Transverse colon (tissue), 4 donors: ENCODE measurements at places on chromosomes 2 and 18. TPM values are rescaled to one million over a fixed set of nuclear protein-coding genes. Genes with fewer than 3 reads are reported as not detected.
A peak's percentile ranks its signal among the peaks of the same experiment; 100 is the strongest.

DNA sequence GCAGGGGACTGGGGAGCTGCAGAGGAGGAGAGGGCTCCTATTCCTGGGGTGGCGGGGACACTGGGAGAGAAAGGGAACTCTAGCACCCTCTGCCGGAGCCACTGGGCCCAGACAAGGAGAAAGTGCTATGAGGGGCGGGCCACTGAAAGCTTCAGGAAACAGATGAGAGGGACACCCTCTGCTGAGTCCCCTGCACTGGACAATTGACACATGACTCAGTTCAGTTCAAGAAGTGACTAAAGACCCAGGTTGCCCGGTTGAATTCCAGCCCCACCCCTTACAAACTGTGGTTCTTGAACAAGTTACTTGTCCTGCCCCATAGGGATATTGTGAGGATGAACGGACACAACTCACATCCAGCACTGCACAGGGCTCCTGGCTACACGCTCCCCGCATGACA, 5.0 kb downstream of the RUFY4 start:
- DNase-seq = peak; percentile 27

DNA sequence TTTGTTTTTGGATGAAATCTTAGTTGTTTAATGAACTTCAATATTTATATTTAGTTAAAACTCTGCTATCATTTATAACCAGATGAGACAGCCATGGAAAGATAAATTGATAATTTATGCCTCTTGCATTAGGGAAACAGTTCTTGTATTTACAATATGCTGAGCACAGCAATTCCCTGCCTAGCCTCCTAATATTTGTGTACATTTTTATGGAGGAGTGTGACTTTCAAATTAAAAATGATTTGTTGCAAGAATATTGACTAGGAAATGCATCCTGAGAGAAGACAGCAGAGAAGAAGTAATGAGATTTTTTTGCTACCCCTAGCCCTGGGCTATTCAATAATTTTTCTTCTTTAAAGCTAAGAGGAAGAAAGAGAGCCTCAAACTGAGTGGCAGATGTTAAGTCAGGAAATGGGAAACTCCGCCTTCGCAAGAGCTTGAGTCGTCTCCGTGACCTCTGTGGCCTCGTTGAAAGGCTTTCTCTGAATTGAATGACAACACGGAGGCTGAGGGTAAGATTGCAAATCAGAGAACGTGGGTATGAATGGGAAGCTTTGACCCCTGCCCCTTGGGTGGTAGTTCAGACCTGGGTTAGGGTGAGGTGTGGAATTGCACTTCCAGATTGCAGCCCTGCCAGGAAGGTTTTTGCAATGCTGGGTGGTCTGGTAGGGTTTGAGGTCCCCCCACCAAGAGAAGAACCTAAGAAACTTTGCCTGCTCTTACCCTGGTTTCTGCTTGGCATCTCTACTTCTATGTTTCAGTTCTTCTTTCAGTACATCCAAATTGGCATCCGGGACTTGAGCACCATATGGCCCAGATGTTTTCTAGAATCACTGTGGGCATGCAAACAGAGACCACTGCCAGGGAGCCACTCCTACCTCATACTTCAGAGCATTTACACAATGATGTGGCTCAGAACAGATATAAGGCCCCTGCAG, 210.3 kb upstream of the RBMS1 start:
- peak; percentile 48 for DNase-seq

DNA sequence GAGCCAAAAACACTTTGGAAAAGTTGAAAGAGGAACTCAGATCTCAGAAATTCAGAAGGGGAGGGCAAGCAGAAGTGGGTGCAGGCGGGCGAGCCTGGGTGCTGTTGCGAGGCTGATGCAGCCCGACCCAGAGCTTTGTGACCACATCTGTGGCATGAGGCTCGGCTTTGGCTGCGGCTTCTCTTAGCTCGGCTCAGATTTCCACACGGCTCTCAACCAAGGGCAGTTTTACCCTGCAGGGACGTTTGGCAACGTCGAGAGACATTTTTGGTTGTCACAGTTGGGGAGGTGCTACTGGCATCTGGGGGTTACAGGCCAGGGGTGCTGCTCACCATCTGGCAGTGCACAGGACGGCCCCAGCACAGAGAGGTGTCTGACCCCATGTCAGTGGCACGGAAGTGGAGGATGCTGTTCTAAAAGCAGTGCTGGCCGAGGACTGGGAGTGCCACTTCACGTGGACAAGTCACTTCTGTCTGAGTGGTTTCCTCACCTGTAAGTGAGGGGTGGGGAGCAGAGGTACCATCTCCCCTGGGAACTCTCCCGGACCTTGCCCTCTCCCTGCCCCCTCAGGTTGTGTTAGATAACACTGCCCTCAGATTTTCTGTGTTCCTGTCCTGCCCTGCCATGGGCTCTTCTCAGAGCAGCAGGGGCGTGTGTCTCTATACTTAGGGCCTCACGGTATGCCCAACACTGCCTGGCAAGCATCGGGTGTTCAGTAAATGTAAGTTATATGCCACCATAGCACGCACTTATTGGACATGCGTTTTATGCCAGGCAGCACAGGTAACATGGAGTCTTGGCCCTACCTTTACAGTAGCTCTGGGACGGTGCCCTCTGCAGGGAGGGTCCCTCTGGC, 48.7 kb upstream of the FAHD2A start:
- DNase-seq = no peak

- no peak for DNase-seq
Observed at GRCh38 chr2:144695657-144696056, 175.7 kb upstream of the ZEB2 start.

- DNase-seq = no peak
Observed at GRCh38 chr2:175048275-175048674, 43.1 kb upstream of the CHN1 start.

DNA sequence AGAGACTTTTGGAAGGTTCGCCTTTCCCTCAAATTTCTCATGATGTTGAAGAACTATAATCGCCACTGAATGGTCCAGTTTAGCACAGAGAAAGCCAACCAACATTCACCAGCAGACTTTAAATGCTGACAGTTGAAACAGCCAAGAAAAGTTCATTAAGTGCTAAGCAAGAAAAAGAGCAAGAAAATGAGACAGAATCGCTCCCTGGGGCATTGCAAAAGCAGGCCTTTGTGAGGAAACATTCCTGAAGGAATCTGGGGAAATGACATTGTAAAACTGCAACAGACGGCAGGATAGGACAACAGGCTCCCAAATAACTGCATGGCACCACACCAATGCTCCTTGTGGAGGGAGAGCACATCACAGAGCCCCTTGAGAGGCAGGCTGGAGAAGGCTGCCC, 269.3 kb upstream of the ID2 start:
- DNase-seq = no peak

DNA sequence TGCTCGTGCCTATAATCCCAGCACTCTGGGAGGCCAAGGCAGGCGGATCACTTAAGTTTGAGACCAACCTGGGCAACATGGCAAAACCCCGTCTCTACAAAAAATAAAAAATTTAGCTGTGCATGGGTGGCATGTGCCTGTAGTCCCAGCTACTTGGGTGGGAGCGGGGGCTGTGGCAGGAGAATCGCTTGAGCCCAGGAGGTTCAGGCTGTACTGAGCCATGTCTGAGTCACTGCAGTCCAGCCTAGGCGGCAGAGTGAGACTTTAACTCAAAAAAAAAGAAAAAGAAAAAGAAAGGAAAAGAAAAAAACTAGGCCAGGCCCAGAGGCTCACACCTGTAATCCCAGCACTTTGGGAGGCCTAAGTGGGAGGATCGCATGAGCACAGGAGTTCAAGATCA, 30.8 kb downstream of the TWSG1 start:
- DNase-seq = no peak

DNA sequence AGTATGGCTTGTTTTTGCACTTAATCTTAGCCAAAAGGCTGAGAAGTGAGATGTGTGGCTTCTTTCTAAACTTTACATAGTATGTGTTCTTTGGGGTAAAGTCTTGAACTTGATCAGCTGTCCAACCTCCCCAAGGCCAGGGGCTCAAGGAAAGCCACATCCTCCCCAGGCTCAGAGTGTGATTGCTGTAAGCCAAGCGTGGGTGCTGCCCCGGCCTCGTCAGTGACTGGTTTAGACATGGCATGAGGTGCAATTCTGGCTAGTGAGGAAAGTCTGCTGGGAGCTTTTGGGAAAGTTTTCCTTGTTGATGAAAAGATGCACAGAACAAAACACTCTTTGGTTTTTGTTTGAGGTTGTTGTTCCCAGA, 40.2 kb downstream of the TMEM177 start:
- DNase-seq = no peak

The GPR55 gene
- 2.1 TPM for total RNA-seq

The ADD2 gene
- 0.40 TPM for total RNA-seq

- no peak for DNase-seq
Observed at GRCh38 chr2:28652217-28652616, 99.4 kb upstream of the PPP1CB start.

The MC4R gene
- not detected for total RNA-seq

The TUBA4A gene
- total RNA-seq = 44.9 TPM

DNA sequence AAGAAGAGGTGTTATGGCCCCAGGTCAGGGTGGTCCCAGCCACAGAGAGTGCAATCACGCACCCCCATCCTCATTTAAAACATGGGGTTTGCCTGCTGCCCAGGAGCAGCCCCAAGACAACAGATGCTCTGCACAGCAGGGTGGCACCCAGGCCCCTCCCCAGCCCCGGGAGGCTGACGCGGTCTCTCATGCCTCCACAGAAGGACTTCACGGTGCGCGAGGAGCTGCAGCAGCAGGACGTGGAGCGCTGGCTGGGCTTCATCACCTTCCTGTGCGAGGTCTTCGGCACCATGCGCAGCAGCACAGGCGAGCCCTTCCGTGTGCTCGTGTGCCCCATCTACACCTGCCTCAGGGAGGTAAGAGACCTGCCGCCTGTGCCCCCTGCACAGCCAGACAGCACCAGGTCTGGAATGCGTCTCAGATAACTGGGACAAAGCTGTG, 133.7 kb downstream of the SMAD7 start:
- peak; percentile 5 for DNase-seq

DNA sequence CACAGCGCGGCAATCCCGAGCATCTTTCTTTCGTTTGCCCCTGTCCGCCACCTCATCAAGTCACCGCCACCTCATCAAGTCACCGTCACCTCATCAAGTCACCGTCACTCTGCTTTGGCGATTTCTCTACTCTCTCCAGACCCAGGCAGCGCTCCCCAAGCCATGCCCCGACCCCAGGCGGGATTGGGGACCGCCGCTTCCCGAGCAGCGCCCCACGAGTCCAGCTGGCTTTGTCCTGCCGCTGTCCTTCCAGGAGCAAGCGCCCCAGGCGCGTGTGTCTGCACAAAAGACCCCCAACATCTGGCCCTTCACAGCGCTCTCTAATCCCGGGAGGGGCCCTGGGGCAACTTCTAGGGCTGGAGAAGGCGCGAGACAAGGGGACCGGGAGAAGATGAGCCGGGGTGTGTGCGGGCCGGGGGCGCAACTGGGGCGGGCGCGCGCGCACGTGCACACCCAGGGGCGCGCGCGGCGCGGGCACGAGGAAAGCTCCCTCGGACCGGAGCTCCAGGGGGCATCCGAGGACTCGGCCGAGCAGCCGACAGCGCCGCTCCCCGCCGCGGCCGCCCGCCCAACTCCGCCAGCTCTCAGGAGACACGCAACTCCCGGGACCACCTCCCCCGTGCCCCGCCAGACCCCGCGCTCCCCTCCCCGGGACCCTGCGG, 633 bp upstream of the RNF152 start:
- peak; percentile 55 for DNase-seq

The PLCD4 gene
- total RNA-seq = 0.20 TPM

DNA sequence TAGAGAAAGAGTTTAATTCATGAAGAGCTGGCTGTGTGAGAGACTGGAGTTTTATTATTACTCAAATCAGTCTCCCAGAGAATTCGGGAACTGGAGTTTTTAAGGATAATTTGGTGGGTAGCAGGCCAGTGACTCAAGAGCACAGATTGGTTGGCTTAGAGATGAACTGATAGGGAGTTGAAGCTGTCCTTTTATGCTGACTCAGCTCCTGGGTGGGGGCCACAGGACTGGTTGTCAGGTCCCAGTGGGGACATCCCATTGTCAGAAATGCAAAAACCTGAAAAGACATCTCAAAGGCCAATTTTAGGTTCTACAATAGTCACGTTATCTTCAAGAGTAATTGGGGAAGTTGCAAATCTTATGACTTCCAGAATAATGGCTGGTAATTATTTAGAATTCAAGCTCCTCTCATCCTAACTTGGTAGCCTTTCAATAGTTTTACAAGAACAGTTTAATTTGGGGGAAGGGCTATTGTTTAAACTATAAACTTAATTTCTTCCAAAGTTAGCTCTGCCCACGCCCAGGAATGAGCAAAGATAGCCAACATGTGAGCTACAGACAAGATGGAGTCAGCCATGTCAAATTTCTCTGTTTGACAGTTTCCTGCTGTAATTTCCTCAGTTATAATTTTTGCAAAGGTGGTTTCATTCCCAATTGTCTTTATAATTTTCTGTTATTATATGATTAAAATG, 149.4 kb upstream of the SLC39A10 start:
- no peak for DNase-seq

The GALR1 gene
- 1.9 TPM for total RNA-seq

The CAPN14 gene
- total RNA-seq = 0.16 TPM

The FSHR gene
- not detected for total RNA-seq

DNA sequence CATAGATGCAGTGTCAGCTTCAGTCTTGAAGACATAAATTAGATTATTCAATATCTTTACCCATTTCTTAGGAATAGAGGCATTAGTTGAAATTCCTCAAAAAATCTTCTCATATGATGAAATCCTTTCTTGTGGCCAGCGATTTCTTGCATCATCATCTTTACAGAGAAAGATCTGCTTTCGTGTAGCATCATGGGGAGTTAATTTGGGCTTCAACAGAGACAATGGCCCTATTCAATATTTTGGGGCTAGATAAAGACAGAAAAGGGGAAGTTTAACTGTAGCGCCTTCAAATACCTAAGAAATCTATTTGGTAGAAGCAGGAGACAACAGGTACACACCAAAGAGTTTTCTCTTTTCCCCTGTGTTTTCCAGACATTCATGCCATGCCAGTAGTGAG, 73.8 kb downstream of the TGFA start:
- DNase-seq = no peak

GRCh38 chr2:238130696-238131628, 7.5 kb upstream of the KLHL30 start:
- no peak for DNase-seq

DNA sequence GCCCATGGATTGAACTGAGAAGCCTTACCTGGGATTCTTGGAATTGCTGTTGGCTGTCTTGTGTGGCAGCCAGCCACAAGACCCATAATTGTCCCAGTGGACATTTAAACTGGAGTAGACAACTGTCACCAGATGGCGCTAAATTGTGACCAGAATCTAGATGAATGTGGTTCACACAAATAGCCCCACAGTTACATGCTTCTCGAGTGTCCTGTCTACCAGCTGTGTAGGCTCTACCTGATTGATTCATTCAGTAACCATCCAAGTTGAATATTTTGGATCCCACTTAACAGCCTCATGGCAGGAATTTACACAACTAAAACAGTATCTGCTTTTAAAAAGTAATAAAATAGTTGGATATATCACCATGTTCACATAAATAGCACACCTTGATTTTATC, 73.2 kb downstream of the MAP4K4 start:
- peak; percentile 39 for DNase-seq

- no peak for DNase-seq
Observed at GRCh38 chr2:12430407-12431133, 286.2 kb upstream of the TRIB2 start.

The PAX8 gene
- total RNA-seq = 5.4 TPM

- no peak for DNase-seq
Observed at GRCh38 chr2:216387262-216387661, 15.0 kb upstream of the MARCHF4 start.

The SRD5A2 gene
- total RNA-seq = not detected
